ENCODE measurements at places on chromosomes 12 and 14.

DNA sequence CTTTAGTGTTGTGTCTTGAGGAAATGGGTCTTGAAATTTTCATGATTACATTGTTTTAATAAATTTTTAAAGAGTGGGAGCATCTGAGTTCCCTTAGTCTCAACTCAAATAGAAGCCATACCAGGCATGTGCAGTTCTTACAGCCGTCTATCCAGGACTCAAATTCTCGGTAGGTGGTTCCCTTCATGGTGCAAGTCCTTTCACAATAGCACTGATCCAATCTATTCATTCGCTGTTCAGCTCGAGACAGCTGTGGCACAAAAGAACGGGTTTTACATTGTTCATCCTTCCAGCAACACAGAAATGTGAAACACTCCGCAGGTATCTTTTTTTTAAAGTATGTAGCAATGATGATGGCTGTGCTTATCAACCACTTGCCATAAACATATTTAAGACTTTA, 100.2 kb downstream of the NELL2 start:
- no peak for DNase-seq

DNA sequence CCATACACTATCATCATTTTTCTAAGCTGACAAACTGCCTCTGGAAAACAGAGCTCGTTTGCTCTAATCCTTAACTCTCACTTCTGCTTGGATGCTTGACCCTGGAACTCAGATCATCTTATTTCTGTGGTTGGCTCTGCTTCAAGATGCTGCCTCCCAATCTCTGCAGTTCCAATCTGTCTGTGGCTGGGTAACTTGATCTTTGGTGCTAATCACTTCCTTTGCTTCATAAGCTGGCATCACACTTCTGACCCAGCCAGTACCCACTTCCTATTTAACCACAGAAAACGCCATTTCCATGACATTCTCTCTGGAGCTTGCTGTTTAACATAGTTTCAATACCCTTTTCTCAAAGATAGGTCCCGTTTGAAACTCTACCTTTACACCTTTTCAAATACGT, 254.2 kb downstream of the ACSS3 start:
- no peak for DNase-seq

GRCh38 chr14:101478796-101479410, 82.4 kb upstream of the DIO3 start:
- no peak for DNase-seq

- no peak for DNase-seq
Observed at GRCh38 chr12:45687081-45688015, 42.2 kb upstream of the ARID2 start.

- no peak for DNase-seq
Observed at GRCh38 chr14:65650826-65651225, 238.3 kb downstream of the FUT8 start.

GRCh38 chr12:13676880-13677279, 304.5 kb downstream of the GRIN2B start:
- no peak for DNase-seq

GRCh38 chr12:133106253-133106652, 23.8 kb downstream of the ZNF891 start:
- no peak for DNase-seq

GRCh38 chr12:48815126-48816110, 2.9 kb upstream of the CACNB3 start:
- DNase-seq = peak; percentile 4

DNA sequence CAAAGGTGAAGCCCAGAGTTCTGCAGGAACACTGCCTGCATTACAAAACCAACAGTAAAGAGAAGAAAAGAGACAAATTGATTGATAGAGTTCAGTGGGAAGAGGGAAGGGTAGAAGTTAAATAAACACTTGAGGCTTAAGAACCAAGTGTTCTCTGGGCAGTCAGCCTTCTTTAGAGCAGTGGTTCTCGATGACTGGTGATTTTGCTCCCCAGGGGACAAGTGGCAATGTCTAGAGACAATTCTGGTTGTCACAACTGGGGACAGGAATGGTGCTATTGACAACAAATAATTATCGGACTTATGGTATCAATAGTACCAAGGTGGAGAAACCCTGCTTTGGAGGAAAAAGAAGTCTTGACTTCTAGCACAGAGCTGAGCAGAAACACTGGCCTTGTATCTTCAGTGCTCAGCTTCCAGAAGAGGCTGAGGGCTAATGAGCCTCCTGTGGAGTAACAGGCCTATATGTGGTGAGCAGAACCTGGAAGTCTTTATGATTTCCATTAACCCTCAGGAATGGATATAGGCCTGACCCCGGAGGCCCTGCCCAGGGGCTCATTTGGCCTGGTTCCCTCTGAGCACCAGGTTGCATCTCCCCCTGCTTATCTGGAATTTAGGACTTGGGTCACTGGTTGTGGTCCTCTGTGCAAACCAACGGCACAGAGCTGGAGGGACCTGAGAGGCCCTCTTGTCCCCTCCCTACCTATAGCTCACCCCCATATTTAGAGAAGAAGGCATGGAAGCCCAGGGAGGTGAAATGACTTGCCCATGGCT, 204.6 kb upstream of the PWP1 start:
- DNase-seq = no peak

- DNase-seq = peak; percentile 74
Observed at GRCh38 chr12:67648521-67649260, at the start of gene DYRK2. Gene DYRK2, plus strand, starts transcription at chr12:67648745. Its CDS starts 389 bp downstream, at chr12:67649134.

- no peak for DNase-seq
Observed at GRCh38 chr12:17818931-17819330, 271.1 kb downstream of the RERGL start.

- DNase-seq = no peak
Observed at GRCh38 chr12:17020765-17021164, 414.8 kb upstream of the LMO3 start.

- DNase-seq = no peak
Observed at GRCh38 chr12:20270557-20270956, 97.8 kb upstream of the PDE3A start.

GRCh38 chr12:7907009-7907408, 29.0 kb downstream of the SLC2A3 start:
- no peak for DNase-seq

GRCh38 chr14:103087343-103087835, 3.4 kb downstream of the LBHD2 start:
- no peak for DNase-seq

DNA sequence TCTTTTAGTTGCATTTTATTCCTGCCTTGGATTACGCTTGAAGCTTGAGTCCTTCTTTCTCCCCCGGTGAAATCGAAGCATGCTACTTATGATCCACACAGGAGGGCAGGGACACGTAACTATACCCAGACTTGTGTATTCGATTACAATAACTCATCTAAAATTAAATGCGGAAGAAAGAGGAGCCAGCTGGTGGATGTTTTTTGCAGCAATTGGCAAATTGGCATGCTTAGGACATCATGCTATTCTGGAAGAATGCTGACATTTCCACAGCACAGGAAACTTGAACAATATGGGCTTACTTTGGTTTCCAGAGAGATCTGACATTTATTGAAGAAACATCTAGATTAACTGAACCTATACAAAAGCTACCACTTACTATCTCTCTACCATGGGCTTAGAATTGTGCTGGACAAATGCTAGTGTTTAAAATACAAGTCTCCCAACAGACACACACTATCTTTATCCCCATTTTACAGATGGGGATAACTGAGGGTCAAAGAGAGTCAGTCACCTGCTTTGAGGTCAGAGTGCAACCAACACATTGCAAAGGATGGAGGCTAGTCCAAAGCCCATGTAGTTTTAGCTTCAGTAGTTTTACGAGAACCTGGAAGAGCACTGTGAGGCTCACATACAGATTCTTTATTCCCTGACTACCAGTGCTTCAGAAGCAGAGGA, 36.3 kb downstream of the LGMN start:
- no peak for DNase-seq

DNA sequence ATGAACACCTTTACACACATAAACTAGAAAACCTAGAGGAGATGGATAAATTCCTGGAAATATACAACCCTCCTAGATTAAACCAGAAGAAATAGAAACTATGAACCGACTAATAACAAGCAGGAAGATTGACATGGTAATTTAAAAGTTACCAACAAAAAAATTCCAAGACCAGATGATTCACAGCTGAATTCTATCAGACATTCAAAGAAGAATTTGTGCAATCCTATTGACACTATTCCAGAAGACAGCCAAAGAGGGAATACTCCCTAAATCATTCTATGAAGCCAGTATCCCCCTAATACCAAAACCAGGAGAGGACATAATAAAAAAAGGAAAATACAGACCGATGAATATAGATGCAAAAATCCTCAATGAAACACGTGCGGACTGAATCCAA, 102.6 kb upstream of the KRR1 start:
- no peak for DNase-seq

DNA sequence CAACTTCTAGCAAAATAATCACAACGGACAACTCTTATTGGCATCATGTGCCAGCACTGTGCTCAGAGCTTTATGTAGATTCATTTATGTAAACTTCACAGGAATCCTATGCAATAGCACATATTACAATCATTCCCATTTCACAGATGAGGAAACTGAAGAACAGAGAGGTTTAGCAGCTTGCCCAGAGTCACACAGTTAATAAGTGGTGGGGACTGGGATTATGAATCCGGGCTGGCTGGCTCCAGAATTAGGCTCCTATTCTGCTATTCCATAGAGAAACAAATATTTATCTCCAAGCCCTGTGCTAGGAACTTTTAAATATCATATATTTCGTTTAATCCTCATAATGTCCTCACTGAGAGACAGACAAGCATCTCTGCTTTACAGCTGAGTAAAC, 52.4 kb upstream of the OAS1 start:
- DNase-seq = no peak

DNA sequence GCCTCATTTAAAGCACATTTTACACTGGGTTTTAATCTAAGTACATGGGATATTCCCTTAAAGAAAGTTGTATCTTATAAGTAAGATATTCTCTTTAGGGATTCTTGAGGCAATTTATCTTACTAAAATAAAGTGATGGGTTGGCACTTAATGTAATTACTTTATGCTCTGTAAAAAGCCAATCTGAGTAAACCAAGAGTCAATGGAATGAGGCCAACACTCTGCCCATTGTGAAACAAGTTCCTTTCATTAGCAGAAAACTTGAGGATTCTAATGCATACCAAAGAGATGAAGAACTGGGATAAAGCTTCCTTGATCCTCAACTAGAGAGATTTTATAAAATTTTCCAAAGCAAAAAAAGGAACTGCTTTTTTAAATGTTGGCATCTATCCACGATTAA, 121.2 kb downstream of the METTL25 start:
- DNase-seq = no peak

DNA sequence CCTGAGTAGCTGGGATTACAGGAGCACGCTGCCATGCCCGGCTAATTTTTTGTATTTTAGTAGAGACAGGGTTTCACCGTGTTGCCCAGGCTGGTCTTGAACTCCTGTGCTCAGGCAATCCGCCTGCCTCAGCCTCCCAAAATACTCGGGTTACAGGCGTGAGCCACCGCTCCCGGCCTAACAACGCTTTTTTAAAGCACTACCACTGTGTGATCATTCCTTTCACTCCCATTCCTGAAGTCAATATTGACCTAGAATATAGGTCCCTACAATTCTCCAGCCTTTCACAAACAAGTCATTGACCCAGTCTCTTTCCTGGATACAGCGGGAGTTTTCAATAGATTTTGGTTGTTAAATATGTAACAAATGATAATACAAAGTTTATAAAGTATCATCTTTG, 62.8 kb downstream of the KIF21A start:
- DNase-seq = no peak

GRCh38 chr12:57069523-57069922, 9.1 kb downstream of the NEMP1 start:
- no peak for DNase-seq

GRCh38 chr14:56555921-56556570, 23.6 kb upstream of the TMEM260 start:
- DNase-seq = no peak

GRCh38 chr14:49017447-49017846, 568.7 kb downstream of the RPS29 start:
- DNase-seq = no peak

DNA sequence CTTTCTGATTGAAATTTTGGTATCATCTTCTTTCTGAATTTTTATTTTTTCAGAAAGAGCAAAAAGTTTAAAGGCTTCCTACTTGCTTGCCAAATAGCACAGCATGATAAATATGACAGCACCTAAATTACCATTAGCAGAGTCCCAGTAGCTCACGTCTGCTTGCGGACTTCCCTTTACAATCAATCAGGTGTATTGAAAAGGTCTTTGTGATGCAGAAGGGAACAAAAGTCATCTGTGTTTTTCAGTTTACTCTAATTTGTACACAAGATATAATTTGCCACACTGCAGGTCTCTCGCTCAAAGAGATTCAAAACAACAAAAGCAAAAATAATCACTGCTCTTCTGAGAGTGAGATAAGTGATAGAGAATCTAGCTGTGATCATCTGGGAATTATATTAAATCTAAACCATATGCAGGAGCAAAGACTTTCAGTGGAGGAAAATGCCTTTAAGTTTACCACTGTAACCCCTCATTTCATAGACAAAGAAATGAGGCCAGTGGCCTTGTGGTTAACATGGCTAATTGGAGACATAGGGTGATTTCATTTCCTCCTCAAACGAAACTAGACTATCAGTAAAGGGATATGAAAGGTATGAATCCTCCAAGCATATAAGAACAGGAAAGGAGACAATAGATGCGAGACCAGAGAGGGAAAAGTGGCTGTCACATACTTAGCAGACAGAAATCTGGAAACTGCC, 240.8 kb upstream of the TMPO start:
- no peak for DNase-seq

GRCh38 chr14:32252030-32252670, 49.1 kb upstream of the RNU6-8 start:
- peak; percentile 14 for DNase-seq

GRCh38 chr14:99462210-99462609, 18.4 kb downstream of the SETD3 start:
- DNase-seq = no peak

GRCh38 chr14:61537563-61538463, 157.5 kb upstream of the HIF1A start:
- no peak for DNase-seq

DNA sequence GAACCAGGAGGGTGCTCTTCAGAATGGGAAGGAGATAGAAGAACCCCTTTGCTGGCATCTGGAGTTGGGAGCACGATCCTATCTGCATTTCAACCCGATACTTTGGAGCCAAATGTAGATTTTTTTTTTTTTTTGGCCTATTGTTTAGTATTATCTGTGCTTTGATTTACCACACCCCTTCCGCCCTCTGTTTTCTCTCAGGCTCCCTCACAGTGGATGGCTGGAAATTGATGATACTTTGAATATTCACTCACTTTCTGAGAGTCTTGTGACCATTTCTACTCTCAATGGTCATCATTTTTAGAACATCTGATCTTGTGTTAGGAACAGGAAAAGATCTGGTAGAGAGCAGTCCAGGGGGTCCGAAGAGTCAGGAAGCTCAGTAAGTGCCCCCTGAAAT, 9.0 kb downstream of the TSPAN9 start:
- no peak for DNase-seq

- DNase-seq = no peak
Observed at GRCh38 chr12:30909349-30910037, 17.1 kb upstream of the TSPAN11 start.

- no peak for DNase-seq
Observed at GRCh38 chr12:3342051-3342450, 149.0 kb upstream of the PRMT8 start.

DNA sequence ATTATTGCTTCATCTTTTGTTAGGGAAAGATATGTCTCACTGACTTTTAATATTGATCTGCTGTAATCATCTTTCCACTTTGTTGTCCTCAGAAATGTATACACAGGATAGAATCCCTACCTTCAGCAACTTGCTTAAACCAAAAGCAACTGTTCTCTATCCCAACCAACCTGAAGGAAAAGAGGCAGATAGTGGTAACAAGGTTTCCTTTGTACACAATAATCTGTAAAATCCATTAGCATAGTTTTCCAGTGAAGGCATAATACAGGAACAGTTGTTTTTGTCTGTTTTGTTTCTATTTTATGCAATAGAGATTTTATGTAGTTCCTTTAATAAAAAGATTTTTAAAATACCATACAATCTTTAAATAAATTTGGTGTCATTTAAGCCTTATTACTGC, 170.5 kb downstream of the PIK3C2G start:
- no peak for DNase-seq
